ENCODE measurements at places on chromosomes 4 and X.

DNA sequence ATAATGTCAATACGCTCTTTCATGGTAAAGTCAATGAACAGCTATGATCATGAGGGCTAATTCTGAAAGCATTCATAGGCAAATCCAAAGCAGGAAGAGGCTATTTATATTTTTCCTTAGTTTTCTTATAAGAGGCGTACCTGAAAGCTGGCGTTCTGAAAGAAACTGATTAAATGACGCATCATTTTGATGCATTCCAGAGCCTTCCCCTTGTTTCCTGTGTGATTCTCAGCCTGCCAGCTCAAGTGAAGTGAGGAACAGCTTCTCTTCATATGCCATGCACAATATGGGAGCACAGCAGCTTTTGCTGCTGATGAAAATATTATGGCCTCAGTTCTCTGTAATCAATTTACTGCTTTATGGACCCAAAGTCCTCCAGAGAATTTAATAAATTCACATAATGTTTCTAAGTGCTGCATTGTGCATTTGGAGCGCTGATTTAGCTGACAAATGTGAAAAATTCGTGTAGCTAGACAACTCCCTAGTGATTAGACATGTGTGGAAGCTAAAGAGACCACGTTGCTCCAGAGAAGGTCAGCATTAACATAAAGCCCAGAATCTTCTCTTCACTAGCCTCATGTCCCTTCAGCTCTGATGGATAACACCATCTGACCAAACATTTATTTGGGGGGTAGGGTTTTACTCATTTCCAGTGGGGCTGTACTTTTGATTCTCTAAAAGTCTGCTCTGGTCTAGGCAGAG, 110.8 kb downstream of the GPAT3 start:
- DNase-seq: no peak

GRCh38 chr4:38641811-38642210, 22.2 kb upstream of the KLF3 start:
- no peak for DNase-seq

DNA sequence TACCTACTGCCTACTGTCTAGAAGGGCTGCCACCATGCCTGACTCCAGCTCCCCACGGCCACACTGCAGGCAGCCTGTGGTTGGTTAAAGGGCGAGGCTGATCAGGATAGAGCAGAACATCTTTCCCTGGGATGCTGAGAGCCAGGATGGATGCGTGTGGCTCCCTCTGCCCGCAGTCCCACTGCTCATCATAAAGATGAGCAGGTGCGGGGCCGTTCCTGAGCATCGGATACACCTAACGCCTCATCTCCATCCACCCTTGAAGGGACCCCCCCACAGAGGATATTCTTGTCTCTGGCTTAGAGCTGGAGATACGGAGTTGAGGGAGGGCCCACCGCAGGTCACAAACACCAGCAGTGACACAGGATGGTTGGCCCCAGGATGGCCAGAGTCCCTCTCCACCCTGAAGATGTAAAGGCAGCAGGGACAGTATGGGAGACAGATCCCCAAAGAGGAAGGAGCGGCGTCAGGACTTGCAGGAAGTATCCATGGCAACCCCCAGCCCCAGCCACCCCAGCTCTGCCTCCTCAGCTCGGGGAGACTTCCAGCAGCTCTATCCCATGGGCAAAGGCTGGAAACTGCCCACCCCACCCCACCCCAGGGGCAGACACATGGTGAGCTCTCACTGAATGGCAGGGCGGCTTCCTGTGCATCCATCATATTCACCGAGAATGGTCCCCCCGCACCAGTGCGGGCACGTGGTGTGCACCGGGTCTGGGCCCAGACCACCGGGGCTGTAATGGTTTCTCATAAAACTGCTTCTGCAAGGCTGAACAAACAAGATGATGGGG, 19.3 kb downstream of the PPP2R2C start:
- DNase-seq: no peak

- no peak for DNase-seq
These were observed 9.5 kb upstream of the PDLIM5 start for GRCh38 chr4:94442251-94442650.

- DNase-seq: no peak
These were observed 2.0 kb downstream of the CYBB start for GRCh38 chrX:37781814-37782213.

DNA sequence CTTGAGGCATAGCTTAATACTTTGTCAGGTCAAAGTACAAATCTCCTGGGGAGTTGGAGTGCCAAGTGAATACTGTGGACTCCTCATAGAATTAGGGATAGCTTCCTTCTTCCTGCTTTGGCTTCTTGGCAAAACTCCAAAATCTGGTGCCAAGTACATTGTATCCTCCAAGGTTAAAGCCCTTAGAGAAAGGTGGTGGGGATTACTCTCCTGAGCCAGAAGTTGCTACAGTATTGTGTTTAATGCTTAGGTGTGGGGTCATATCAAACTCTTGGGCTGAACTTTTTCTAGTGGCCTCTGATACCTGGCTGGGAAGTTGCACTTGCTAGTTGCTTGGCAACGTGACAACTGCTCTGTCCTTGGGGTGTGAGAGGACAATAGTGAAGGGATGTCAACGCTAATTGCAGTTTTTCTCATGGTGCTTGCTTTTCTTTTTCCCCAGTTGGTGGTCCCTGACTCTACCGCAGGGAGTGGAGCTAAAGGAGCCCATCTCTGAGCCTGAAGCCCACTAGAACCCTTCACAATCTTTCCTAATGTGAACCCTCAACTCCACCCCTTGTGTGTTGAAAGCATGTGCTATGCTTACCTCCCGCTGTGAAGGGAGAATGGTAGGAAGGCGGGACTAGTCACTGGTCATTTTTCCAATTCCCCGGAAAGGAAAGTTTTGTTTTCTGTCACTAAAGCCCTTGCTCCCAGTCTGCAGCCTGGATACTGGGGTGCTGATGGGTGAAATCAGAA, 35.5 kb downstream of the DLG3 start:
- DNase-seq: no peak

DNA sequence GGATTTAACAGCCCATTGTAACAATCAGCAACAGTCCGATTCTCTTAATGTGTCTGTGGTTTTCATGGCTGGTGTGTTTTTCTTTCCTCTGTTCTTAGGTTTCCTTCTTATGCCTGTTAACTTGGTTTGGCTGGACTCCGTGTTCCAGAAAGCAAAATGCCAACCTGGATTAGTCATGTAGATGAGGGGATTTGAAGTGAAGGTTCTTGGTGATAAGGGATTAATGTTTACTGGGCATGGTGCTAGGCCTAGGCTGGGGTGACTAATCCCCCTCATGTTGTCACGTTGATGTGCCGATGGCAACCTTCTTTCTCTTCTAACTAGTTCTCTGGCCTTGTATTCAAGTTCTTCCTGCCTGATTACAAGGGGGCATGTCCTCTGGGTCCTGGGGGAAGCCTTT, 85.9 kb downstream of the REPS2 start:
- no peak for DNase-seq

DNA sequence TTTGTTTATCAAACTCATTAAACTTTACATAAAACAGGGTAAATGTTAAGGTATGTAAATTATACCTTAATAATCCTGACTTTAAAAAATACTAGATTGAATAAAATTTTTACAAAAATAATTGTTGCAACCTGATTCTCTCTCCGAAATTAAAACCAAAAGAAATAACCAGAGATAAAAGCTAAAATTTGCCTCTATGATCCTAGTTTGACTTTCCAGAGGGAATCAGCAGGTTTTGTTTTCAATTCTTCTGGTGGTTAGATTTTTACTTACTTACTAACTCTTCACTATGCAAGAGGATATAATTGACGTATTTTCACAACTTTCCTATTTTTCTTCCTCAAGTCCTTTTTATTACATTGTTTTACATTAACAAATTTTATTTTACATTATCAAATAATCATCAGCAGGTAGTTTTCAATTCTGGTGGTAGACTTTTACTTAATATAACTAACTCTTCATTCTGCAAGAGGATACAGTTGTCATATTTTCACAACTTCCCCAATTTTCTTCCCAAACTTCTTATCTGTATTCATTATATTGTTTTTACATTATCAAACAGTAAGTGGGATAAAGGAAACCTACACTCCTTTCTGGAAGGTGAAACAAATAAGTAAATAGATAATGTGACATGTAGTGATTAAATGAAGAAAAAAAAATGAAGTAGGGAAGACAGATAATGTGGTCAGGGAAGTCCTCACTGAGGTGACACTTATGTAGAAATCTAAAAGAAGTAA, 52.2 kb downstream of the TBCK start:
- DNase-seq: no peak

DNA sequence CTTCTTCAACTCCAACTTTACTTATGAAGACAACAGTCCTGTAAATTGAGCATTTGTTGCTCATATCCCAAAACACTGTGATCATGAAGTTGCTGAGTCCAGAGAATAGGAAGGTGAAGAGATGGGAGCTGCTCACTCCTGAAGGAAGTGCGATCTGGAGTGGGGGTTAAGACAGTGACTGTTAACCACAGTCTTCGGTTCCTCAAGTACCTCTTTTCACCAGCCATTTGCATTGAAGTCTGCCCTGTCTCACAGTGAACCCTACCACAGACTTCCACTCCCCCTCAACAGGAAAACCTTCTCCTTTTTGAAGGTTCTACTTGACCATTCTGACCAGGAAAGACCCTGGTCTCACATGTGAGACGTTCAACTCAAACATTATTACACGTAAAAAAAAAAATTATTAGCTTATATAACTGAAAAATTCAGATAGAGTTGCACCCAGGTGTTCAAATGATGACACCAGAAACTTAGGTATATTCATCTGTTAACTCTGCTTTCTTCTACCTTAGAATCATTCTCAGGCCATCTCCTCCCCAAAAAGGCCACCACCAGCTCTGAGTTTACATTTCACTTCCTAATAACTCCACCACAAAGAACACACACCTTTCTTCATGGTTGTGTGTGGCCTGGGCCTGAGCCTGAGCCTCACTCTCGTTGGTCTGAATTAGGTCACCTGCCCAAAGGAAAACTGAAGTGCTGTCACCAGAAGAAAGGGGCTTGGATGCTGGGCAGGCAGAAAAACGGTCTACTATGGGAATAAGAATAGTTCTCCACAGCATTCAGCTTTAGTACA, 199.2 kb downstream of the DCTD start:
- no peak for DNase-seq

DNA sequence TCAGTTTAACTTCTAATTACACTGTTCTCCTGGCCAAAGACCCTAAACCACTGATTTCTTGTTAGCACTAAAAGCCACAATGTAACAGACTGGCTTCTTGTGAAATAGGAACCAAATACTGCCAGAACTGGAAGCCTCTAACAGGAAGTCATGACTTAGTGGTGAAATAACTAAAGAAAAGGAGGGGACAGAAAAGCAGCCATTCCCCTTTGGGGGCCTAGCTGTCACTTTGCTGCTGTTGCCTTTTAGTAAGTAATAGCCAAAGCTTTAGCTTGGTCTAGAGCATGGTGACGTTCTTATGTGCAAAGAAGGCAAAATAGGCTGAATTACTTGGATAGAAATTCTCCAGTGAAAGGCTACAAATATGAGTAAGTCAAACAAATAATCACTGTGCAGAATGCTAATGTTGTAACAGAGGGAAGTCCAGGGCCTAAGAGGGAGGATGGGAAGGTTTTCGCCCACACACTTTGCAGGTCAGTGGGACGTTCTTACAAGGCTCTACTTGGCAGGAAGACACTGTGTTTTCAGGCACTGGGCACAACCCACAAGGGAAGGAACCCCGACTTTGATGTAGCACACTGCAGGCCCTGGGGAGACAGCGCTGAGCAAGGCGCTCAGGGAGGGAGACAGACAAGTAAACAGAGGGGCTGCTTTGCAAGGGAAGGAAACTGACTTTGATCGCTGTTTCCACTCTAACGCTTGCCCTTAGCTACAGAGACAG, 16.7 kb downstream of the GAB3 start:
- no peak for DNase-seq

GRCh38 chr4:139851133-139851532, 185.5 kb downstream of the MGST2 start:
- DNase-seq: no peak

DNA sequence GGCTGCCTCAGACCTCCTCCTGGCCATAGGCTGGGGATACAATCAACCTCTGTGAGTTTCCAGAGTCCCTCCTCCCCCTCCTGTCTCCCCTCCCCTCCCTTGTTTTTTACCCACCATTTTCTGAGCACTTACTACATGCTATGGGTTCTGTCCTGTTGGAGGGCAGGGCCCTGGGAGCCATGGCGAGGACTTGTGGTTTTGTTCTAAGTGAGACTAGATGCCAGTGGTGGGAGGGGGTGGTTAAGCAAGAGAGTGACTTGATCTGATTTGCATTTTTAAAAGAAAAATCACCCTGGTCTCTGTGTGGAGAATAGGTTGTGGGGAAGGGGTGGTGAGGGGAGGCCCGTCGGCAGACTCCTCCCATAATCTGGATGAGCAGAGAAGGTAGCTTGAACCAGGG, 39.5 kb downstream of the EFNB1 start:
- DNase-seq: no peak

GRCh38 chr4:81746773-81747172, 275.1 kb upstream of the RASGEF1B start:
- DNase-seq: no peak

- no peak for DNase-seq
These were observed 24.6 kb downstream of the CNGA2 start for GRCh38 chrX:151759041-151759708.
